Metanephros (tissue), 2 donors: ENCODE measurements at places on chromosomes 2 and 18. TPM values are rescaled to one million over a fixed set of nuclear protein-coding genes. Genes with fewer than 3 reads are reported as not detected.

Gene MC2R
- not detected for total RNA-seq

Gene IL1RL1
- total RNA-seq = 1.9 TPM

Gene CSRNP3
- 12.8 TPM for total RNA-seq

Gene SCG2
- 1.1 TPM for total RNA-seq

Gene TSGA10
- total RNA-seq = 14.7 TPM

Gene GCKR
- 0.12 TPM for total RNA-seq

Gene IL1F10
- total RNA-seq = not detected

Gene CABLES1
- 27.7 TPM for total RNA-seq

Gene PLCL1
- total RNA-seq = 23.7 TPM

Gene RGPD3
- total RNA-seq = 0.29 TPM

Gene CTAGE1
- not detected for total RNA-seq

Gene DPYSL5
- 2.1 TPM for total RNA-seq

Gene CYBRD1
- 57.5 TPM for total RNA-seq

Gene RGPD8
- total RNA-seq = 20.2 TPM

Gene DNER
- 44.3 TPM for total RNA-seq

Gene ZNF804A
- total RNA-seq = 0.99 TPM

Gene AQP12B
- total RNA-seq = 0.58 TPM

Gene CCDC148
- total RNA-seq = 10.0 TPM

Gene SIX3
- total RNA-seq = not detected

Gene ARHGEF33
- total RNA-seq = 4.1 TPM

Gene HOXD10
- 86.1 TPM for total RNA-seq

Gene SLC19A3
- total RNA-seq = 15.9 TPM

Gene GTF3C2
- 47.6 TPM for total RNA-seq

Gene SPATA3
- not detected for total RNA-seq

Gene L3MBTL4
- total RNA-seq = 10.7 TPM

Gene C1GALT1C1L
- total RNA-seq = 1.1 TPM

Gene ABHD1
- 0.47 TPM for total RNA-seq

Gene NEU4
- 0.99 TPM for total RNA-seq

Gene CNGA3
- total RNA-seq = not detected

Gene SLC38A11
- total RNA-seq = 3.2 TPM

Gene SPDYA
- 2.3 TPM for total RNA-seq

Gene APCDD1
- 133 TPM for total RNA-seq

Gene GCG
- not detected for total RNA-seq

Gene ITGB6
- total RNA-seq = 21.3 TPM

Gene ACMSD
- total RNA-seq = 18.2 TPM

Gene LANCL1
- 53.8 TPM for total RNA-seq

Gene HNRNPA3
- 112 TPM for total RNA-seq

Gene SCN2A
- 2.7 TPM for total RNA-seq

Gene DLX1
- total RNA-seq = 0.23 TPM

Gene CDH19
- total RNA-seq = 0.47 TPM
